ENCODE measurements at places on chromosomes 4 and X.

DNA sequence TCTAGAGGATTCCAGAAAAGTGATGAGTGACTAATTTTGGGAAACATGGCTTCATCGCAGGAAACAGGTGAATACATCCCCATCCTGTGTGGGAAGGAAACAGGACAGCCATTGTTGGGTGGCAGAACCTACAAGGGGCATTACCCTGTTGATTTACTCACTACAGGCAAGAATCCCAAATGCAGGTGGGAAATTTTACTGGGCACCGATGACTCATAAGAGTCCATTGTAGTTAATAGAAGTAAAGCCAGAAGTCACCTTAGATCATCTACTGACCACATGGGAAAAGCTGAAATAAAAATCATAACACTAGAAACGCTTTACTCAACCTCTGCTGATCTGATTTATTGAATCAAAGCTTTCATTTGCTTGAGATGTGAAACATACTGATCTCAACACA is 136.4 kb downstream of the TRIML1 start:
- DNase-seq: no peak

GRCh38 chrX:55007656-55008055 is 7.5 kb downstream of the APEX2 start:
- DNase-seq: no peak

GRCh38 chr4:6245246-6246169 is 24.1 kb upstream of the WFS1 start:
- DNase-seq: no peak

DNA sequence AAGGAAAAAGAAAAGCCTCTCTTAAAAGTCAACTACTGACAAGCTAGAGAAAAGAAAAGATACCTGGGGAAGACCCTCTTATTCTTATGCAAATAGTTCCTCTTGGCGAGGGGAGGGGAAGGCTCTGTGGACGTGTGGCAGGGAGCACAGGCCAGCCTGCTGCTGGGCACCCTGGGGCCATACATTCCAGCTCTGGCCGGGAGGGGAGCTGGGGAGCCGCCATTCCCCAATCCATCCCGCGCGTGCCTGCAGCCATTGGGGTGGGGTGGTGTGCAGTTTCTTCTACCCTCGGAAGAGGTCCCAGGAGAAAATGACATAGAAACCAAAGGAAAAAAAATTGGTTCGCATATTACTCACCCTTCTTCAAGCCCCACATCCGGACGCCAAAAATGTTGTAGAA is 1496.4 kb downstream of the RPA4 start:
- DNase-seq: no peak

DNA sequence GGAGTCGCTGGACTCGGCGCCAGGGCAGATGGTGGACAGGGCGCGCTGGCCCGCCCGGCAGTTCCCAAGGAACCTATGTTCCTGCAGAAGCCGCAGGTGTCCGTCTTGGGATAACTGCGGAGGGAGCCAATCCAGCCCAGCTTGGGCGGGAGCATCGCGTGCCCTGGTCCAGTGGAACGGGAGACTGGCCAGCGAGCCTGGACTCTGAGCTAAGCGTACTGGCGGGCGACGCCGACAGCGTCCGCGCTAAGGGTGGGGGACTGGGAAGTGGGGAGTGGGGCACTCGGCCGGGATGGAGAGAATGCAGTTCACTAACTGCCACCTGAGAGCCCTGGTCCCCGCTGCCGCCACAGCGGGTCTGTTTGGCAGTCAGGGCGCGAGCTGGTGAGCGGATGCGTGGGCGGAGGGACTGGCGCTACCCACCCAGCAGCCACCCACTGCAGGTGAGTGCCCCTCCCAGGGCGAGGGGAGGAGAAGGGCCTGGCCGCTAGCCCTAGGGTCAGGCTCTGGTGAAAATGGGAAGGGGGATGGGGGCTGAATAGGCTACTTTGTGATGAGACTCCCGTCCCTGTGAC is 1.3 kb upstream of the MAMLD1 start:
- peak; percentile 22 for DNase-seq

DNA sequence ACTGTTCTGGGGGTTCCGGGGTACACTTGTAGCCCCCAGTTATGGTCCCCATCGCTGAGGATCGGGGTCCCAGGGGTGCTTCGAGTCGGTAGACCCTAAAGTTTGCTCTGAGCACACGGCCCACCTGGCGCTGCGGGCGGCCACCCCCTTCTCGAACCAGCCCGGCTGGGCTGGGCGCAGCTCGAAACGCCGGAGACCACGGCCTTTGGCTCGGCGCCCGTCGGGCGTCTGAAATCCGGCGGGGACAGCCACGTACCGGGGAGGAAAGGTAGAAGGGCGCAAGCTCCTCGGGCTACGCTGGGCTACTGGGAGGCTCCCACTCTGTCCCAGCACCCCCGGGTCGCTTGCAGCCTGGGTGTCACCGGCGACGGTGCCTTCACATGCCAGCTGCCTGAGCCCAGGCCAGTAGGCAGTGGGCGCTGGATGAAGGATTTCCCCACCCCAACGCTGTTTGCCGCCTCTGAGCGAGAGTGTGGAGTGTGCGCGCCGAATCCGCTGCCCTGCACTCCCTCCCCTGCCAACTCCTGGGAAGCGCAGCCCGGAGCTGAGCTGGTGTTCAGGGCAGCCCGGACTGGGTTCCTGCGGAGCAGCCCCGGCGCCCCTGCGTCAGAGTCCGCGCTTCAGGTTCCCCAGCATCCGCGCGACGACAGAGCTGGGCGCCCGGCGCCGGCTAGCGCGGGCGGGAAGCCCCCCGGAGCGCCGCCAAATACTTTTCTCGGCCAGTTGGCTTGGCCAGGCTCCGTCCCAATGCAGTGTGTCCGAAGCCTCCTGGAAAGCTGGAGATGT is 637 bp downstream of the MAMLD1 start:
- DNase-seq: no peak

DNA sequence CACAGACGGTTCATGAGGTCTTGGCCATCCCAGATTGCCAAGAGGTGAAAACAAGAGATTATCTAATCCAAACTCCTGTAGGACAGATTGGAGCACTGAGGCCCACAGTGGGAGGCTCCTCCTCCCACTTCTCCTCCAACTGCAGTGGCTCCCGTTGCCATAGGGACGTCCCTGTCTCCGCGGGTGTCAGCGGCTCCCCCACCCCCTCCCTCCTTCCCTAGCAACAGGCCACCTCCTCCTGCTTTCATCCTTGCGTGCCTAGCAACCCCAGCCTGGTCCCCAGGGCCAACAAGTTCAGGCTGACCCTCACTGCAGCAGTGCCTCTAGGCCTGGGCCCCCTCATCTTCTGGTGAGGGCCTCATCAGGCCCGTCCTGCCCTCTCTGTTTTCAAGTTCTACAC is 6.8 kb upstream of the IQSEC2 start:
- no peak for DNase-seq

- no peak for DNase-seq
Measured at GRCh38 chrX:40281336-40282005, 183.7 kb upstream of the BCOR start.

- DNase-seq: no peak
Measured at GRCh38 chrX:1529756-1530155, 7.2 kb downstream of the P2RY8 start.

GRCh38 chr4:154982187-154983047 is 201.3 kb downstream of the RBM46 start:
- DNase-seq: peak; percentile 2

- no peak for DNase-seq
Measured at GRCh38 chr4:3838437-3839380, 72.5 kb downstream of the ADRA2C start.

GRCh38 chr4:145130130-145130529 is 32.0 kb downstream of the ABCE1 start:
- no peak for DNase-seq

GRCh38 chrX:78307665-78308064 is 19.7 kb downstream of the CYSLTR1 start:
- DNase-seq: no peak

DNA sequence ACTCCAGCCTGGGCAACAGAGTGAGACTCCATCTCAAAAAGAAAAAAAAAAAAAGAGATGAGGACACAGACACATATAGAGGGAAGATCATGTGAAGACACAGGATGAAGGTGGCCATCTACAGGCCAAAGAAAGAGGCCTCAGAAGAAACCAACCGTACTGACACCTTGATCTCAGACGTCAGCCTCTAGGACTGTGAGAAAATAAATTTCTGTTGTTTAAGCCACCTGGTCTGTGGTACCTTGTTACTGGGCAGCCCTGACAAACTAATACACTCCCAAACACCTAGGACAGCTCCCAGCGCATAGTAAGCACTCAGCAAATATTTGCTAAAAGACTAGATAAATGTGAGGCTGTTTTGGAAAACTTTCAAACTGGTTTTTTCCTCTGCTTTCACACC is 59.2 kb upstream of the SMIM10 start:
- no peak for DNase-seq

DNA sequence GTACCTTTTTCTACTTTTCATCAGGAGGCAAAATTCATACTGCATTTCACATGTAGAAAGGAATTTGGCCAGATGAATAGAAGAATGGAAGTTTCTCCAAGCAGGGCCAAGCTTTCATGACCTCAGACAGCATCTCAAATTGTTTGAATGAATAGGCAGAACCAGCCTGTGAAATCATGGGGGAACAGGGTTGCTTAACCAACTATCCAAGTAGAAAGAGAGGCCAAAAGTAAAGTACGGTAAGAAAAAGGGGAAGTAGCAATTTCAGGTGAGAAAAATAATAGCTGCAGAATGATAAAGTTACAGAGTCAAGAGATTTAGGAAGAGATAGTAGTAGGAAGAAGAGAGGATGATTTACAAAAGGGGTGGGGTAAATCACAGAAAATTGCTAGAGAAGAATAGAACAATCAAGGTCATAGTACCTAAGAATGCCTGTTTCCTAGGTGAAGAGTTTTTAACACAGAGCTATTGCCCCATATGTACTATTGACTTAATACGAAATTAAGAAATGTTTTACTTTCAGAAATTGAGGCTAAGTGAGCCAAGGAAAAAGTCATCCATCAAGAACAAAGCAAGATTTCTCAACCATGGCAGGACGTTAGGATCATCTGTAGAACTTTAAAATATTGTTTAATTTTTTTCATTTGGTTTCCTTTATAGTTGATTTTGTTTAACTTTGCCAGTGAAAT is 177.1 kb upstream of the TET2 start:
- no peak for DNase-seq

GRCh38 chrX:5117816-5118215 is 1110.9 kb downstream of the NLGN4X start:
- DNase-seq: no peak

DNA sequence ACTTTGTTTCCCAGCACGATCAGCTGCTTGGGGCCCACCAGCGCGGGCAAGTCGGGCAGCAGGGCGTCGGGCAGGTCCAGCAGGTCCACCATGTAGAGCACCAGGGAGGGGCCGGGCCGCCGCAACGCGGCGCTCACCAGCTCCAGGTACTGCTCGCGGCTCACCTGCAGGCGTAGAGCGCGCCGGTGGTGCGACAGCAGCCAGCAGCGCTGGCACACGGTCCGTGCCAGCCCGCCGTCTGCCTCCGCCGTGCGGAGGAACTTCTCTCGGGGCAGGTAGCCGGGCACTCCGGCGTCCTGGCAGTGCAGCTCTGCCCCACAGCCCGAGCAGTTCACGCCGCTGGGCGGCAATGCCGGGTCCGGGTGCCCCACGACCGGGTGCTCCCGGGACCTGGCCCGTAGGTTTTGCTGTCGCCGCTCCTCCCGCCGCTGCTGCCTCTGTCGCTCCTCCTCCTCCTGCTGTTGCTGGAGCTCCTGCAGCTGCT is 527 bp downstream of the NOA1 start:
- peak; percentile 49 for DNase-seq

GRCh38 chr4:174119830-174120229 is 163.6 kb downstream of the FBXO8 start:
- no peak for DNase-seq

DNA sequence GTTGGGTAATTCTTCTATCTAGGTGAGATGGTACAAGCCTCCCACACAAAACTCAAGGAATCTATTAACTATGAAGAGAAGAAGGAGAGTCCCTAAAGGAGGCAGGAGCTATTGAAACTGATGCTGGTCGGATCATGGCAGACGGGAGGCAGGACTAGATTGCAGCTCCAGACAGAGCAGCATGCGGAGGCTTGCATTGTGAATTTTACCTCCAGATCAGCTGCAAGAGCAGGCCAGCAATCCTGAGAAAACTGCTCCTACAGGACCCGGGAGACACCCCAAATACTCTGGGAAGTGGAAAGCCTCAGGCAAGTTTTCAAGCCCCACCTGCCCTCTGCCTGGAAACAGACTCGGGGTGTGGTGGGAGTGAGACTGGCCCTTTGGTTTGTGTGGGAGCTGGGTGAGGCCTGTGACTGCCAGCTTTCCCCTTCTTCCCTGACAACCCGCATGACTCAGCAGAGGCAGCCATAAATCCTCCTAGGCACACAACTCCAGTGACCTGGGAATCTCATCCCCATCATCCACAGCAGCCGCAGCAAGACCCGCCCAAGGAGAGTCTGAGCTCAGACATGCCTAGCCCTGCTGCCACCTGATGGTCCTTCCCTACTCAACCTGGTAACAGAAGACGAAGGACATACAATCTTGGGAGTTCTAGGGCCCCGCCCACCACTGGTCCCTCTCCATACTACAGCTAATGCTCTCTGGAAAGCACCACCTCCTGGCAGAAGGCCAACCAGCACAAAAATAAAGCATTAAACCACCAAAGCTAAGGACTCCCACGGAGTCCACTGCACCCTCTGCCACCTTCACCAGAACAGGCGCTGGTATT is 30.9 kb downstream of the GATB start:
- no peak for DNase-seq

All from stimulated activated CD4-positive, alpha-beta T cell treated with anti-CD3 and anti-CD28 coated beads, Interleukin-4, amount 100 ng/mL, for 4 hours (primary cell).